Suppressor macrophage treated with lipopolysaccharide for 4 hours (primary cell): ENCODE measurements at places on chromosomes 3 and 15.

- no peak for DNase-seq
Measured at GRCh38 chr15:72889545-72889944, 106.0 kb upstream of the ADPGK start.

DNA sequence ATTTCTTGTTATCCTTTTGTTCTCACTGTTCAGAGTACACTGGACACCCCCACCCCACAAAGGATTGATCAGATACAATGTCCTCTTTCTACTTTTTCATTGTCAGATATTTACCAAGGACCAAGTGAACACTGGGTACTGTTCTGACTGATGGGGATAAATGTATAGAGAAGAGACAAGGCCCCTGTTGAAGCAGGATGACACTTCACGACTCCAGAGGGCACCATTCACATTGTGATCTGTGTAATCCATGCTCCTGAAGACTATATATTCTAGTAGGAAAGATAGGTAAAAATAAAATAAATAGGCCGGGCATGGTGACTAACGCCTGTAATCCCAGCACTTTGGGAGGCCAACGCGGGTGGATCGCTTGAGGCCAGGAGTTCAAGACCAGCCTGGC, 7.2 kb upstream of the CRYGS start:
- DNase-seq, result no peak

GRCh38 chr15:68559345-68560310, 19.2 kb upstream of the CORO2B start:
- DNase-seq, result peak; percentile 80

GRCh38 chr15:75061272-75061671, 37.9 kb downstream of the PPCDC start:
- peak; percentile 58 for DNase-seq

- DNase-seq, result no peak
Measured at GRCh38 chr3:118828351-118828750, 206.3 kb downstream of the IGSF11 start.

- DNase-seq, result peak; percentile 33
Measured at GRCh38 chr3:187669675-187670504, at the start of gene SST. Gene SST (minus strand): TSS chr3:187670394. CDS start chr3:187670291, 103 bp downstream.

- DNase-seq, result no peak
Measured at GRCh38 chr3:73225991-73226390, 164.5 kb downstream of the EBLN2 start.

- no peak for DNase-seq
Measured at GRCh38 chr3:106212665-106213222, 343.9 kb upstream of the CBLB start.

GRCh38 chr3:36166477-36166876, 213.8 kb upstream of the STAC start:
- no peak for DNase-seq

DNA sequence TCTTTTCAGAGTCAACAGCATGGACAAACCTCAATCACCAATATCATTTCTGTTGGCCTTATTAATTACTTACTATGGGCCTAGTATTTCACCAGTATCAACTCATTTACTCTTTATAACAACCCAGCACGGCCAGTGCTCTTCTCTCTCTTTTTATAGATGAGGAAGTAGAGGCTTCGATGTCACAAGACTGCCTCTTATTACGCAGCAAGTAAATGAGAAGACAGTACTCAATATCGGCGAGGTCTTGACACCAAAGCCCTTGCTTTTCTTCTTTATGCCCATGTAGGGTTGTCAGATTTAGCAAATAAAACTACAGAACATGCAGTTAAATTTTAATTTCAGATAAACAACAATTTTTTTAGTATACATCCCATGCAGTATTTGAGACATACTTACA, 99.0 kb upstream of the KCNMB2 start:
- DNase-seq, result peak; percentile 26

- no peak for DNase-seq
Measured at GRCh38 chr3:8845641-8846040, 76.2 kb upstream of the OXTR start.

DNA sequence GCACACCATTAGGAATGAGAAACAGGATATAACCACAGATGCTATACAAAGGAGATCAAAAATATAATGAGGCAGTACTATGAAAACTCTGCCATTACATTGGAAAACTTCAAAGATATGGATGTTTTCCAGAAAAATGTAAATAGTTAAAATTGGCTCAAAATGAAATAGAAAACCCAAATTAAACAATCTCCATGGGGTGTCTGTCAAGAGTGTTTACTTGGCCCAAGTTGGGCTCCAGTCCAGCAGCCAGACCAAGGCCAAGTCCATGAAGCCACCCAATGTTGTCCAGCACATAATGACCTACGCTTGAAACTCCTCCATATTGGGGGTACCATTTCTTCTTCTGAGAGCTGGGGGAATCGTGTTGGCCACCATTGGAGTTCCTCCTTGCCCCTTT, 37.1 kb downstream of the CTXND1 start:
- DNase-seq, result no peak

DNA sequence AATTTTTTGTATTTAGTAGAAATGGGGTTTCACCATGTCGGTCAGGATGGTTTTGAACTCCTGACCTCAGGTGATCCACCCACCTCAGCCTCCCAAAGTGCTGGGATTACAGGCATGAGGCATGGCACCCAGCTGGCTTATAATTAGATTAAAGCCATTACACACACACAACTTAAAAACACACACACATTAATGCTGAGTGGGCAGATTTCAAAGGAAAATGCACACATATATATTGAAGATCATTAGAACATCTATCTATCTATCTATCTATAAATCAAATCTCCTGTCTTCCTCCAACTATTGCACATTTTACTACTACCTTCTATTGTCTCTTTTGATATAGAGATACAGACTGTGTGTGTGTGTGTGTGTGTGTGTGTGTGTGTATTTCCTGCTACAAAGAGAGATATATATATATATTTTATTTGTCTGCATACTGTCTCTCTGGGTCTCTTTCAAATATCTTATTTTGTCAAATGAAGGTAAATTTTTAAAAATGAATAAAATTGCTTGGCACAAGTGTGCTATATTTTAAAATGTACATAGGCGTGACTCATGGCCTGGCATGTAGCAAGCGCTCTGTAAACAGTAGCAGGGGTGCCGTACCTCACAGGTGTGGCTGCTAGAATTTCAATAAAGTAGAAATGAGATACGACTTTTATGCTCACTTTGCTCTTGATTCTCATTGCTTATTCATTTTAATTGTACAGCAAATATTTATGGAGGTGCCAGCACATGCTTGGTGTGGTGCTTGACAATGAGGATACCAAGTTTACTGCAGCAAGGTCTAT, 655.8 kb downstream of the AGBL1 start:
- DNase-seq, result no peak

- no peak for DNase-seq
Measured at GRCh38 chr3:58154626-58155449, 55.9 kb downstream of the DNASE1L3 start.

DNA sequence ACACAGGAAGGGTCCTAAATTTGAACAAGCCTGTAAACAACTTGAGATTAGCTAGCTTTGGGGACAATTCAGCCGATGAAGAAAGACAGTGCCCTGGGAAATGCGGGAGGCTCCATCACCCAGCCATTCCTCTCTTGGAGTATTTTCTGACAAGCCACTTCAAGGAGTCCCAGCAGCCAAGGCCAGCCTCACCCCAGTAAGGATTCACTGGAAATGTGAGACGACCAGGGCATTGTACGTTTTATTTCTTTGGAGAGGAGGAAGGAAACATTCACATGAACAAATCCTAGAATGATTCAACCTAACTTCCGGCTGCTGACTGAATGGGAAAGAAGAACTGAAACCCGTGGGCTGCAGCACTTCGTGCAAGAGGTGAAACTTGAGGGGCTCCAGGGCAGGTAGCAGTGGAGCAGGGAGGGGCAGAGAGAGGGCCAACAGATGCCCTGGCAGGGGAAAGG, 116.4 kb upstream of the ARHGEF3 start:
- peak; percentile 76 for DNase-seq

- DNase-seq, result no peak
Measured at GRCh38 chr3:10708216-10708893, 107.7 kb upstream of the SLC6A11 start.

- DNase-seq, result peak; percentile 73
Measured at GRCh38 chr3:143222505-143222904, 102.9 kb downstream of the CHST2 start.

- DNase-seq, result no peak
Measured at GRCh38 chr3:23592961-23593931, 212.5 kb upstream of the UBE2E1 start.

DNA sequence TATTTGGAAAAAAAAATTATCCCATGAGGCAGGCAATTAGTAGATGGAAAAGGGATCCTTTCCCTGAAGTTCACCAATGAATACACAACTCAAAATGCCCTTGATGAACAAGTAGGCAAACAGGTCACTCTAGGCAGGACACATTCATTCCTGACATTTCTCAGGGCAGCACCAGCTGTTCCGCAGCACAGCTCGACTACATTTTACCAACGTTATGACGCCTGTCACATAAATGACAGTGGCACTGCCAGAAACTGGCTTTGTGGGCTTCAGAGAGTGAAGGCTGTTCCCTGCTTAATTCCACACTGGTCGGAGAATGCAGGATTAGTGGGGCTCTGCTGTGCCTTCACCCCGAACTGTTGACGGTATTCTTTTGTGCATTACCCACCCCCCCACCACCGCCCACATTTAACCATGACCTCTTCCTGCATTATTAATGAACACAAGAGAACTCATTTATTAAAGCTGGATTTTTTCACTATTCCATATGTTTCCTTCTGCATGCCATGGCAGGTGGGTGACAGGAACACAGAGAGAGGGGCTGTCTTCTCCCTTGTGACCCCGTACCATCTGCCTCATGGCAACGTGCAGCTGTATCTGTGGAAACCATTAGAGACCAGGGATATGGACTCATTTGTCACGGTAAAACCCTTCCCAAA, 197.6 kb downstream of the PDZRN3 start:
- no peak for DNase-seq

- DNase-seq, result no peak
Measured at GRCh38 chr15:48710952-48711495, 65.5 kb upstream of the FBN1 start.

GRCh38 chr3:119311081-119311925, 17.1 kb downstream of the ARHGAP31 start:
- peak; percentile 71 for DNase-seq

GRCh38 chr15:79495775-79496174, 63.6 kb downstream of the MINAR1 start:
- DNase-seq, result no peak

GRCh38 chr3:129286081-129286480, 7.4 kb downstream of the HMCES start:
- DNase-seq, result no peak

GRCh38 chr3:57206423-57206822, 6.6 kb upstream of the HESX1 start:
- no peak for DNase-seq

DNA sequence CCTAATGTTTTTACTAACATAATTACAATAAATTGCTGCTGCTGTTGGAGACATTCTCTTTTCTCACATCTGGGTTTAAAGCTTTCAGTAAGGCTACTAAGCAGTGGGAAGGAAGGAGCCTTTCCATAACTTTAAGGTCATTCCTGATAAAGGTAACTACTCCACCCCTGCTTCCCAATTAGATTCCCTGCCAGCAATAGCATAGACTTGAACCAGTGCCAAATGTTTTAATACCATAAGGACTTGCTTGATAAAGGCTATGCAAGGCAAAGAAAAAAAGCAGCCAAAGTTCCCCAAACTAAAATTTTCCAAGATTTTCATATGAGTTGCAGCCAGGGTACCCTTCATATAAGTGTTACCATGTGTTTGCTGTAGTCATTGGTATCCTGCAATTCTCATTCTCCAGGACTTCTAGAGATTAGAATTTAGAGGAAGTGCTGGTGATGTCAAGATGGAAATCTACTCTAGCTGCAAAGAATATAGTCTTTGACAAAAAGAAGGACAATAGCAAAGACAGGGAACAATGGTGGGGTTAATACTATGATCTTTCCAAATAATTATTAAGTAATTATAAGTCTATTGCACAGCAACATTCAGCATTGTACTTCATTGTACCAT, 106.1 kb downstream of the FILIP1L start:
- DNase-seq, result no peak

DNA sequence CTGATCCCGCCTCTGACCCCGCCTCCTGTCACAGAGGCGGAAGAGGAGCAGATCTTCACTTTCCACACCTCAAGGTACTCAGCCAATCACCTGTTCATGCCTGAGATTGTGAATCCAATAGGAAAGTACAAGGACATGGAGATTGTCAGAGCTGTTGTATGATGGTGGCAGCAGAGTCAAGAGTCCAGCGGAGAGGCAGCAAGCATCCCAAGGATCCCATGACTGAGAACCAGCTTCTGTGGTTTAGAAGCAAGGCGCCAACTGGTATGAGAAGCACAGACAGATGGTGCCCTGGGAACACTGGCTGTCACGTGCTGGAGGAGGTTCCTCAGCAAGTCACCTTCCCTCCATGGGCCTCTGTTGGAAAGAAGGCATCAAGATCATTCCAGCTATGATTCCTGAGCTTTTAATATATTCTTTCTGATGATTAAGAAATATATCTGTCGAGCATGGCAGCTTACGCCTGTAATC, 93.9 kb downstream of the CPN2 start:
- no peak for DNase-seq

DNA sequence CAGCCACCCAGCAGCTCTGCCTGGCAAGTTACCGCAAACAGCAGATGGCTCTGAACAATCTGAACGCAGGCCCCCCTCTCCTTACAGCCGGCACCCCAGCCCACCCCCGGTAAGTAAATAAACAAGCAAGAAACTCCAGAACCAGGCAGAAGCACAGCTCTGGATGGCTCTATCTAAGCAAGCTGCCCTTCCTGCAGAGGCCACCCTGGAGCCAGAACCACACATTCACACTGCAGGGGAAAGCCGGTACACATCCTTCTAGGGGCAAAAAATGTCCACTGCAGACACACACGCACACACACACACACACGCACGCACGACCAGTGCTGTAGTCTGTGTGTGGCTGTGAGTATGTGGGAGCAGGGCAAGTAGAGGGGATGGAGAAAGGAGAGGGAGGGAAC, 63.9 kb downstream of the ADCY5 start:
- DNase-seq, result no peak

DNA sequence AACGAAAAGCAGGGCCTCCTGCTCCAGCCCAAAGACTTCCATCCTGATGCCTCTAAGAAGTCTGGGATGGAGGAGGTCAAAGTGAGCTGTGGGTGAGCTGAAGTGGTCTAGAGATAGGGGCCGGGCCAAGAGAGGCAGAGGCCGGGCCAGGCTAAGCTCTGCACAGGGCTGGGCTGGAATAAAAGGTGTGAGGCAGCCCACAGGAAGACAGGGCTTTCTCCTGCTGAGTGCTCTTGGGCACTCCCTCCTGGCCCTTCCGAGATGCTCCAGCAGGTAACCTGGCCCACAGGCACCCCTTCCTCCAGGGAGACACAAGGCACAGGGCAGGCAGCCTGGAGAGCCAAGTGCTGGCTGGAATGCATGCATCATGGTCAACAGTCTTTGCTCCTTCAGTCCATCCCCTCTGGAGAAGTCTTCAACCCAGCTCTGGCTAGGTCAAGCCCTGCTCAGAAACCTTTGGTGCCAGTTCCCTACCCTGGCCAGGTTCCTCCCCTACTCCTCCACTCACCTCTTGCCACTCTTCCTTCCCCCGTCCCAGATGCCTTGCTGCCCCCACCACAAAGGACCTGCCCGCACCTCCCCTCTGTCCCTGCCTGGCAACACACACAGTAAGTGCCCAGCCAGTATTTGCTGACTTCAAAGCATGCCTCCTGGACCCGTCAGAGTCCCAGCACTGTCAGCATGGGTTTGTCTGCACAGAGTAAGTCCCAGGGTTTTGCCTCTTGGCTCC, 93.6 kb downstream of the SEC22A start:
- no peak for DNase-seq

- no peak for DNase-seq
Measured at GRCh38 chr3:184341925-184342324, 4.5 kb downstream of the FAM131A start.

GRCh38 chr3:132787616-132788300, 65.5 kb upstream of the NPHP3 start:
- no peak for DNase-seq
